Stimulated activated CD8-positive, alpha-beta memory T cell treated with anti-CD3 and anti-CD28 coated beads, Interleukin-7, amount 100 ng/mL, for 48 hours (primary cell): ENCODE measurements at places on chromosomes 1 and 21.

DNA sequence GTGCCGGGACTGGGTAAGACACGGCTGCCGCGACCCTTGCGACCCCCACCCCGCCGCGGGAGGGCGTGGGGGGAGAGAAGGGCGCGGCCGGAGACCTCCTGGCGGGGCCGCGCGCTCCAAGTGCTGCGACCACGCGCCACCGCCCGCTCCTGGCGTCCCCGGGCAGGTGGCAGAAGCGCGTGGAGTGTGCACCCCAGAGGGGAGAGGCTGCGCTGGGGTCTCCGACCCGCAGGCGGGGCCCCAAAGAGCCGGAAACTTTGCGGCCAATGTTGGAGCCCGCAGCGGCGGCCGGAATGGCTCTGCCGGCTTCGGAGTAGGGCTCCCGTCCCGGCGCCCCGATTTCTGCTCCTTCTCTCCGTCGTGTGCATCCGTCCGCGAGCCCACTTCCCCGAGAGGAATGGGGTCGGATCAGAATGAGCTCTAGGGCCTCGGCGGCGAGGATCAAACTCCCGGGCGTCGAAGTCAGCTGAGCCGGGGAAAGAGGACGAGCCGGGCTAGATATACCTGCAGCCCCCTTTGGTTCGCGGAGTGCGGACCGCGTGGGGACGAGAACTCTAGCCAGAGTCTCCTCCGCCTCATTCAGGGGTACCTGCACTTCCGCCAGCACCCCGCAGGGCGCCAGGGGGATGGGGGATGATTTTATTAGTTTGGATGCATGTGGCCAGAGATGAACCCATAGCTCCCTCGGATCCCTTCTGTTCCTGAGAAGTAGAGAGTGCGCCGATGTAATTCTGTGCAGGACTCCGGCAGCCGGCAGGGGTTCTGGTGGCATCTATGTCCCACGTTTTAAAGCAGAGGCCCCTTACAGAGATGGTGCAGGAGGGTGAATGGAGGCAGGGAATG lies 751 bp downstream of the STUM start:
- DNase-seq = no peak

- no peak for DNase-seq
Observed at GRCh38 chr1:99207216-99207615, 57.1 kb upstream of the PLPPR4 start.

GRCh38 chr1:172482044-172482443 lies 38.2 kb upstream of the PIGC start:
- DNase-seq = no peak

DNA sequence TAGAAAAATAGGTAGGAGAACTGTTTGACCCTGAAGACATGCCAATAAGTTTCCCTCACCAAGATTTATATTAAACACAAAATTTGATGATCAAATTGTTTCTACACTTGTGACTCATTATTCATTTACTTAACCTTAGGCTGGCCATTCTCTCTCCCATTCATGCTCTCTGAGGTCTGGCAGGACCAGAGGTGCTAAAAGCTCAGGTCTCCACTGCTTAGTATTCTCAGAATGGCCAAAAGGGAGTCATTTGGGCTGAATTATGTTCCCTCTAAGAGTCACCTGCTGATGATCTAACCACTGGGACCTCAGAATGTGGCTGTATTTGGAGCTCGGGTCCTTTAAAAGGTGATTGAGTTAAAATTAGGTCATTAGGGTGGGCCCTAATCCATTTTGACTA lies 47.1 kb upstream of the ATP1B1 start:
- DNase-seq = no peak

GRCh38 chr1:150577557-150578271 lies 1.7 kb downstream of the MCL1 start:
- DNase-seq = no peak

- no peak for DNase-seq
Observed at GRCh38 chr21:45016031-45016405, 58.4 kb upstream of the ADARB1 start.

GRCh38 chr1:242827538-242827937 lies 303.0 kb upstream of the PLD5 start:
- no peak for DNase-seq

DNA sequence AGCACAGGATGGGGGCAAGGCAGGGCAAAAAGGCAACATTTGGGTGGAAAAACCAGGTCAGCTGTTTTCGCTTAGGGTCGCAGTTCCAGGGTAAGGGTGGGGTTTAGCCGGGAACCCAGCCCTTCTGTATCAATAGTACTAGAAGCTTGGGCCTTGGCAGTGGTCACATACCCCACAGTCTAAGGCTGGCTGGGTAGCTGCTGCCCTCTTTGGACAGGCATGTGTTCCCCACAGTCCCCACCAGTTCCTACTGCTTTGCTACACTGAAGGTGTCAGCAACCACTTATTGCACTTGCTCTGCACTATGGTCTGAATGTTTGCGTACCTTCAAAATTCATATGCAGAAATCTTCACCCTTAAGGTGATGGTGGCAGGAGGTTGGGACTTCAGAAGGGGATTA lies 349.8 kb downstream of the LTN1 start:
- no peak for DNase-seq

GRCh38 chr21:32816261-32816660 lies 44.7 kb upstream of the PAXBP1 start:
- no peak for DNase-seq

GRCh38 chr1:112926858-112927257 lies 29.1 kb downstream of the SLC16A1 start:
- no peak for DNase-seq

DNA sequence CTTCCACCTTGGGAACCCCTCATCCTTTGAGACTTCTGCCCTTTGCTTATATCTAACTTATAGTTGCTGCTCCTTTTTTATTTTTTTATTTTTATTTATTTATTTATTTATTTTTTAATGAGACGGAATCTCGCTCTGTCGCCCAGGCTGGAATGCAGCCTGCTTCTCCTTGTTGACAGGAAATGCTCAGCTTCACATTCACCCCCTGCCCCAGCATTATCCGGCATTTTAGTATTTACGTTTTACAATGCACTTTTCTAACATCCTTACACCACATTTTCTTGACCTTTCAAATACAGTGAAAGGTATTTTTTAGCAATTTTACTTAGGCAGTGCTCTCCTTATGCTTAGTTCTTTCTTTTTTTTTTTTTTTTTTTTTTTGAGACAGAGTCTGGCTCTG lies 14.9 kb downstream of the CXADR start:
- DNase-seq = no peak

- DNase-seq = no peak
Observed at GRCh38 chr1:94595658-94596057, 54.1 kb upstream of the F3 start.

- DNase-seq = no peak
Observed at GRCh38 chr1:161739865-161740566, 9.6 kb upstream of the DUSP12 start.

DNA sequence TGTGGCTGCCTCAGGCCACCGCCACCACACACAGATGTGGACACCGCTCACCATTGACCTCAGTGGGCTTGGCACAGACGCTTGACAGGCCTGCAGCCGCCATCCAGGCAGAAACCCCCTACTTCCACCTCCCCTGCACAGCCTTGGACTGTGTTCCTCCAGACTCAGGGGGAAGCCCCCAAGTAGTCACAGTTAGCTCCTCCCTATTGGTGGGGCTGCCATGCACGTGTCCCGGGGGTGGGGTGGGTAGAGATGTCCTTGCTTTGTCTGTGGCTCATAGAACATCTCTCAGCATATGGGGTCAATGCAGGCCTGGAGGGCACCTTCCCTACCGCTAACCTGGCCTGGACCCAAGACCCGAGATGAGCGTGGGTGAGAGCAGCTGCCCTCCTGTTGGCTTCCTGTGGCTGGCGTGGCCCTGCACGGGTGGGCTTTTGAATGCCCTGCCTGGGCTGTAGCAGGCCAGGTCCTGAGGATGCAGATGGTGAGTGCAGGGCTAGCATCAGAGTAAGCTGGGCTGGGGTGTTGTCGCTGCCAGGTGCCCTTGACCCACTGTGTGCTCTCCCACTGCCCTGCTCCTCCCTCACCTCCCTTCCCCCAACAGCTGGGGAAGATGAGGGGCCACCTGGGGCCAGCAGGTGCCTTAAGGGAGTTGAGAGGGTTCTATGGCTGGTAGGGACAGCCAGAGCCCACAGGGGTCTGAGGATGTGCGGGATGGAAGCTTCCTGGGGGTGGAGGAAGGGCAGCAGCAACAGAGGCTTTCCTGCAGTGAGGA lies 6.2 kb downstream of the CROCC start:
- DNase-seq = no peak

GRCh38 chr1:10431070-10431730 lies 967 bp downstream of the CENPS start:
- DNase-seq = no peak

DNA sequence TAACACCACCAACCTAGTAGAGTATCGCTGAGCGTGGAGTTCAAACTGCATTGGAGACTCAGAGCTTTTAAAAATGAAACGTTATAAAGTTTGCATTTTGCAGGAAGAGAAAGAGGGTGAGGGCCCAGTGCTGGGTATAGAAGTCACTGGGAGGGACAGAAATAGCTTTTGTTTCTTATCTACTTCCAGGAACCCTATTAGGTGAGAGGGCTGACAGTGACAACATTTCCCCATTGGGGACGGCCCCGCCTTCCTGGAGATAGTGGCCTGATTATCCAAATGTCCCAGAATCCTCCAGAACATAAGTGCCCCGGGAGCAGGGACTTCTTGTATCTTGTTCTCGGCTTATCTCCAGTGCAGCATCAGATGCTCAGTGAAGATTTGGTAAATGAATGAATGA lies 574.9 kb downstream of the PTPRU start:
- DNase-seq = no peak

DNA sequence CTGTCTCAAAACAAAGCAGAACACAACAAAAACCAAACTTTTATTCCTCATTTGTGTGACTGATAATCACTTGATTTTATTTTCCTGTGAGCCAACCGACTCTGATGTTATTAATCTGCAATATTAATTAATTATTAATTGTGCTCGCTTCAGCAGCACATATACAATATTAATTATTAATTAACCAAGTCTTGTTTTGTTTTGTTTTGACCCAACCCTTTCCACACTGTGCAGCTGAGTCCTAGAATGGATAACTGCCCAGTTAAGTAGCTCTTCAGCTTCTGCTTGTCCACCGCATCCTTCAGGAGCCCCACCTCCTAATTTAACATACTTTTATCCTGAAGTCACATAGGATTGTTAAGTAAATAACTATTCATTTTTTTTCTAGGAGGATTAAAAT lies 47.4 kb upstream of the EXO1 start:
- no peak for DNase-seq

DNA sequence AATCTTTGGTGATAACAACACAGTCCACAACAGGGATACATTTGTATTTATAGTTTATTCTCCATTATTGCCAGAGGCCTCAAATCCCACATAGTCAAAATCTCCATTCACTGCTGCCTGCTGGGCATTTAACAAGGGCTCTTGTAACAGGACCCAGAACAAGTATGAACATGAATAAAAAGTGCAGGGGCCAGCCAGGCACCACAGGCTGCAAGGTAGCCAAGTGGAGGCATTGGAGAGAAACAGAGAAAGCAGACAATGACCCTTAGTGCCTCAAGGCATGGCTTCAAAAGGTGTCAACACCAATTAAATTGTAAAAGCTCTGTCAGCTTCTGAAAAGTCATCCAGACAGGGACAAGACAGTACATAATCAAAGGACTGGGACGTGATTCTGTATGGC lies 116.8 kb downstream of the ATP6V1G3 start:
- no peak for DNase-seq

GRCh38 chr21:43196826-43197225 lies 28.0 kb downstream of the CRYAA start:
- no peak for DNase-seq

DNA sequence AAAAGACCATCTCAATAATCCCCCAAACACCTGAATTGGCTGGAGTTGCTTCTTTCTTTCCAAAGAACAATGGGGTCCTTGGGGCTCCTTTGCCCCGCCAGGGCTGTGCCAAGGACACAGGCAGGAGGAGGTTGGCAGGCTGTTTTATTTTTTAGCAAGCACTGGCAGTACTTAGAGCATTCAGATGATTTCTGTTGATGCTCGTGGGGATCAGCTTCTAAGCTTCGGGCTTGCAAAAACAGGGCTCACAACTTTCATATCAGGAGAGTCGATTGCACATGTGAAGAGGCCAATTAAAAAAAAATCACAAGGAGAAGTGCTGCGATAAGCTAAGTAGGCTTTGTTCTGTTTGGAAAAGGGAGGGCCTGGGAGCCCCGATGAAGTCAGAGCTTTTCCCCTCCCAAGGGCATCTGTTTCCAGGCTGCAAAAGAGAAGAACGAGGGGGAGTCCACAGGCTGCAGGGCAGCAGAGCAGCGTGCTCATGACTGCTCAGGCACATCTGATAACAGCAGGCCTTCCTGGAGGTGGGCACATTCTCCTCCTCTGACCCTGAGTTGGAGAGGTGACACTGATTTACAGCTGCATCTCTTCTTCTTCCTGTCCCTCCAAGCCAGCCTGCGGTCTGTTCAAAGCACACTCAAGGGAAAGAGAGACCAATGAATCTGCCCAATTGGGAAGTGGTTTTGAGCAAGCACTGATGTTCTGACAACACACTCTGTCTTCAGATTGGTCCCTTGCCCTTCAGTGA lies 27.3 kb upstream of the BCAR3 start:
- no peak for DNase-seq

GRCh38 chr1:191804311-191804710 lies 354.0 kb upstream of the RGS18 start:
- DNase-seq = no peak

- DNase-seq = no peak
Observed at GRCh38 chr1:231965615-231966014, 339.0 kb downstream of the DISC1 start.

DNA sequence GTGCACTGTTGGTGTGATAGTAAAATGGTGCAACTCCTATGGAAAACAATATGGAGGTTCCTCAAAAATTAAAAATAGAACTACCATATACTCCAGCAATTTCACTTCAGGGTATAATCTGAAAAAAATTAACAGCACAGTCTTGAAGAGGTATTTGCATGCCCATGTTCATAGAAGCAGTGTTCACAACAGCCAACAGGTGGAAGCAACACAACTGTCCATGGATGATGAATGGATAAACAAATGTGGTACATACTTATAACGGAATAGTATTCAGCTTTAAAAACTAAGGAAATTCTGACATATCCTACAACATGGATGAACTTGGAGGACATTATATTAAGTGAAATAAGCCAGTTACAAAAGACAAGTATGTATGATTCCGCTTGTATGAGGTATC lies 8.2 kb downstream of the TTLL7 start:
- no peak for DNase-seq

GRCh38 chr1:228853637-228854036 lies 118.4 kb downstream of the RHOU start:
- no peak for DNase-seq

DNA sequence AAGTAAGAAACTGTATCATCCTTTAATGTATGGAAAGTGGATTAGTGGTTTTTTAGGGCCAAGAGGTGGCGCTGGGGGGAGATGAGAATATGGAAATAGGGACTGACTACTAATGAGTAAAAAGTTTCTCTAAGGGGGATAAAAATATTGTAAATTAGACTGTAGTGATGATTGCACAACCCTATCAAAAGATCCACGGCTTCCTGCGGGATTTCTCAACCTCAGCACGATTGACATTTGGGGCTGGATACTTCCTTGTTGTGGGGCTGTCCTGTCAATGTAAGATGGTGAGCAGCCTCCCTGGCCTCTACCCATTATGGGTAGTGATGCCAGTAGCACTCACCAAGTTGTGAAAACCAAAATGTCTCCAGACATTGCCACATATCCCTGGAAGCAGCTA lies 36.0 kb upstream of the PRDM2 start:
- no peak for DNase-seq

GRCh38 chr1:20936216-20936615 lies 149.1 kb upstream of the HP1BP3 start:
- DNase-seq = no peak

- DNase-seq = no peak
Observed at GRCh38 chr1:92030656-92031107, 897 bp downstream of the EPHX4 start.
